ENCODE measurements at places on chromosomes 7 and 10. TPM values are rescaled to one million over a fixed set of nuclear protein-coding genes. Genes with fewer than 3 reads are reported as not detected.

DNA sequence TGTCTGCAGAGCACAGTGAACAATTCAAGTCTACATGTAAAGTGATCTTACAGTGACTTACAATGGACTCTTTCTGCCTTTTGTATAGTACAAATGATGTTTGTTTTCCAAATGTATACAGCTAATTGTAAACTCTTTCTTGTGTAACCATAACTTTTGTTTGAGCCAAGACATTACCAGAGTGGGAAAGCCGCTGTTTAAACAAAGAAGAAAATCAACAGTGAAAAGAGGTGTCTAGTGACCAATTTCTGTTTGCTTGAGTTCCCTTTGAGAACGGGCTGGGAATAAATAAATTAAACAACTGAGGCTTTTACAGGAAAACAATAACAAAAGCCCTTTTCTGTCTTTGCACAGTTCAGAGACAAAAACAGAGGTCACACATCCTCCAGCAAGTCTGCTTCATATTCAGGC, 1163.4 kb downstream of the CNTNAP2 start:
- no peak for DNase-seq

DNA sequence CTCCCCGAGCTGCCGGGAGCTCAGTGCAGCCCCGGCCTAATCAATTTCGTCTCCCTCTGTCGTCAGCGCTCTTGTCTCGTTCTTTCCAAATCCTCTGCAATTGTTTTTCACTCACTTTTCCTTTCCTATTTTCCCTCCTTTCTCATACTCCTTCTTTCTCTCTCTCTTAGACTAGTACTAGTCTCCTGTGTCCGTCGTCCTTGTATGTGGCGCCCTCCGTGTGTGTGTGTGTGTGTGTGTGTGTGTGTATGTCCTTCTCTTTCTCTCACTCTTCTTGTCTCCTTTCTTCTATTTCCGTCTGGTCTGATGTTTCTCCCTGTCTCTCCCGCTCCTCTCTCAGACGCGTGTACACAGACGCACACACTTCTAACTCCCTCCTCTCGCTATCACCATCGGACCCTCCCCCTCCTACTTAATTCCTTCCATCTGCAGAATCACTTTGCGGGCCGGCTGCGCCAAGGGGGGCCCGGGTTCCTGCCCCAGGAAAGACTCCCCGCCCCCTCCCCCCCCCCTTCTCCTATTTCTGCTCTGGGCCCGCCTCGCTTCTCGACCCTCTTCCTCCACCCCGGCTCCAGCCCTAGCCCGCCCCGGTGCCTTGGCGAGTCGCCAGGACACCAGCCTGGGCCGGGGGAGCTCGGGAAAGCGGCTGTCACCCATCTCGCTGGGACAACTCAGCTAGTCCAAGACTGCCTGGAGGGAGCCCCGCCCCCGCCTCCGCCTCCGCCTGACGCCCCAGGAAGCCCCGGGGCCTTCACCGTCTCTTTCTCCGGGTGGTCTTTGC, 743 bp upstream of the ZCCHC24 start:
- no peak for DNase-seq

DNA sequence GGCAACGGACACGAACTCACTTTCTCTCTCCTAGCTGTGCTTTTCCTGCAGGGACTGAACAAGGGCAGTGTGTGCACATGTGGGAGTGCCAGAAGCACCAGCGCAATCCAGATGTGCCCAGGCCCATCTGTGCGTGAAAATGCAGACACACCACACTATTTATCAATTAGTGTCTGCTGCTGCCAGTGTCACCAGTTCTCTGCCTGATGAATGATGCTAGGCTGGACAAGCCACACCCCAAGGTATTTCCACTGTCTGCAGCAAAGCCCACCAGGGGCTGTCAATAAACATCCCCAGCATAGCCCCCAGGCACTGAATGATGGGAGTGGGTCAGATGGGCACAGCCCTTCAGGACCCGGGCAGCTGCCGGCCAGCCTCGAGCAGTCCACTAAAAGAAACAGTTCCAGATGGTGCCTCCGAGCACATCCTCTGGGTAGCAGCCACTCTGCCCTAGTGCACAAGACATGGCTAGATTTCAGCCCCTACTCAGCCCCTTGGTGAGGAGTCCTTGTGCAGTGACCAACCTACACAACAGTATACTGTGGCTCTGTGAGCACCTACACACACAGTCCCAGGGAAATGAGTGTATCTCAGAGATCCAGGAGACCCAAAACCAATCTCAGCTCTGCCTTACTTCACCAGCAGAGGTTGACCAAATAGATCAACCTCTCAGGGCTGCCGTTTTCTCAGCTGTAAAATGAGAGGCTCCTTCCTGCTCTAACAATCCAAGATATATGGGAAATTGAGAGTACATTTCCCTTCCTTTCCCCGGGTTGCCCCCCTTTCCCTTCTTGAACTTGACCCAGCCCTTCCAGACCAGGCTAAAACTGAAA, 314.7 kb downstream of the PLXNA4 start:
- DNase-seq: no peak

GRCh38 chr7:18583305-18583704, 87.8 kb downstream of the HDAC9 start:
- DNase-seq: no peak

GRCh38 chr10:83373671-83374070, 765.6 kb upstream of the GHITM start:
- DNase-seq: no peak

DNA sequence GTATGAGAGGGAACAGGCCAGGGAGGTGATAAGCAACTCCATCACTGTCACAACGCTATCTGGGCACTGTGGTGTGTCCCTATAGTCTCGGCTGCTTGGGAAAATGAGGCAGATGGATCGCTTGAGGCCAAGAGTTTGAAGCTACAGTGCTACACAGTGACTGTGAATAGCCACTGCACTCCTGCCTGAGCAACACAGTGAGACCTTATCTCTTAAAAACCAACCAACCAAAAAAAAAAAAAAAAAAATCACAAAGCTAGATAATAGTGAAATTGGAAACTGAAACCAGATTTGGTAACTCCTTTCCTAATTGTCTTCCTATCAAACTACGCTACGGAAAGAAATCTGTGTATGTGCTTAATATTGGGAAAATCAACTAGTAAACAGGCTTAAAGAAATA, 14.1 kb downstream of the MICU1 start:
- DNase-seq: no peak

GRCh38 chr7:27567266-27567665, 95.4 kb downstream of the HIBADH start:
- no peak for DNase-seq

GRCh38 chr10:89035461-89035860, 44.9 kb downstream of the FAS start:
- DNase-seq: no peak

Gene NDUFB8
- total RNA-seq: 431 TPM

Gene ZNF503
- total RNA-seq: 6.8 TPM

Gene KCP
- 0.11 TPM for total RNA-seq

Gene ARL3
- total RNA-seq: 14.1 TPM

Gene CRTAC1
- 1.0 TPM for total RNA-seq

Gene FGFR2
- total RNA-seq: 0.30 TPM
